Kidney (tissue), 22 donors: ENCODE measurements at places on chromosomes 16 and 17. TPM values are rescaled to one million over a fixed set of nuclear protein-coding genes. Genes with fewer than 3 reads are reported as not detected.
A peak's percentile ranks its signal among the peaks of the same experiment; 100 is the strongest.

DNA sequence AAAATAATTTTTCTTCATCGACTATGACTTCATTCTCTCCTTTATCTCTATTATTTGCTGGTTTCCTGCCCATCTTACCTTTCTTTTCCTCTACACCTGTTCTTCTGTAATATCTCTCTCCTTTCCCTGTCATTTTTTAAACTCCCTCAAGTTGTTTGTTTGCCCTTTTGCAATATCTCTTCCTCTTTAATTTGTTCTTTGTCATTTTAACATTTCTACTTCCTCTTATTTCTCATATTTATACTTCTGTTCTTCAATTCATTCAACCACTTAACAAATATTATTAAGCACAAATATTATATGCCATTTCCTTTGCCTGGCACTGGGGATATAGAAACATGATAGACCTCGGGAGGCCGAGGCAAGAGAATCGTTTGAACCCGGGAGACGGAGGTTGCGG, 22.6 kb downstream of the MAP3K3 start:
- DNase-seq, result no peak

DNA sequence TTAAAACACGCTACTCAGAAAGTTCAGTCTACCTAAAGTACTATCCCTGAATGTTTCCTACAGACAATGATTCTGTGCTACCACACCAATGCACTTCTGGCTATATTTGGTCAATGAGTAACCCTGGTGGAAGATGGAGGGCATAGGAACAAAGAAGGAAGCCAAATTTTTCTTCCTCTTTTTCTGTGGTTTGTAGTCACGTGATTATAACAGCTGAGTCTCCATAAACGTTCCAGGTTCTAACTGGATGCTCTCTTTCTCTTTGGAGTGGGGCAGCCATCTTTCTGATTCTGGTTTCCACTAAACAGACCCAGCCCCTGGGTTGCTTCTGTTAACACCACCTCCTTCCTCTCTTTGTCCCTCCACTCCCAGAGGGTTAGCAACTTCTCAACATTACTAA, 274.9 kb downstream of the CDH11 start:
- no peak for DNase-seq

GRCh38 chr17:81422776-81423697, 27.8 kb downstream of the BAHCC1 start:
- DNase-seq, result no peak

- no peak for DNase-seq
Measured at GRCh38 chr16:86245895-86246294, 264.4 kb upstream of the FOXF1 start.

GRCh38 chr17:19018600-19018950, 14.0 kb upstream of the FAM83G start:
- DNase-seq, result no peak

GRCh38 chr17:74449306-74449705, 17.1 kb upstream of the CD300A start:
- no peak for DNase-seq

DNA sequence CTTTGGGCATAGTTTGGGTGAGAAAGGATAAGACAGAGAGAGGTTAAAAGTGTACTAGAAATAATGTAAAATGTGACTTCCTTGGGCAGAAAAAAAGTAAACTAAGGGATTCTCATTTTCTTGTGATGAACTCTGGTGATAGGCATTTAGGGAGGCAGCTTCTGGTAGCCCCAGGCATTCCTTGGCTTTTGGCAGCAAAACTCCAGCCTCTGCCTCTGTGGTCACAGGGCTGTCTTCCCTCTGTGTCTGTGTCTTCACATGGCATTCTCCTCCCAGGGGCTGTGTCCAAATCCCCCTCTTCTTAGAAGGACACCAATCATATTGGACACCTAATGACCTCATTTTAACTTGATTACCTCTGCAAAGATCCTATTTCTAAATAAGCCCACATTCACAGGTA, 54.7 kb downstream of the HS3ST3B1 start:
- no peak for DNase-seq

DNA sequence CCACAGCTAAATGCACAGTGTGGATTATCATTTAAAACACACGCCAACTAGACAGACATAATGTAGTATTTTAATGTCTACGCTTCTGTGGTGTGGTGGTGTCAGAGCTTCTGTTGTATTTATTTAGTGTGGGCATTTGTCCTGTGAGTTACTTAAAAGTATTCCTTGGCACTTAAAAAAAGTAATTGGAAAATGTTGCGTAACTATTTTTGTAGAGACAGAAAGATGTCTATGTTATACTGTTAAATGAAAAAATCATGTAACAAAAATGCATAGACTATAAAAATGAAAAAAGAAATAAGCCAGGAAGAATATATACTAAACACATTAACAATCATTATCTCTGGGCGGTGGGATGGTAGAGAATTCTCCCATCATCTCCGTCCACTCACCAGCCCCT, 39.2 kb downstream of the CYTH1 start:
- DNase-seq, result no peak

DNA sequence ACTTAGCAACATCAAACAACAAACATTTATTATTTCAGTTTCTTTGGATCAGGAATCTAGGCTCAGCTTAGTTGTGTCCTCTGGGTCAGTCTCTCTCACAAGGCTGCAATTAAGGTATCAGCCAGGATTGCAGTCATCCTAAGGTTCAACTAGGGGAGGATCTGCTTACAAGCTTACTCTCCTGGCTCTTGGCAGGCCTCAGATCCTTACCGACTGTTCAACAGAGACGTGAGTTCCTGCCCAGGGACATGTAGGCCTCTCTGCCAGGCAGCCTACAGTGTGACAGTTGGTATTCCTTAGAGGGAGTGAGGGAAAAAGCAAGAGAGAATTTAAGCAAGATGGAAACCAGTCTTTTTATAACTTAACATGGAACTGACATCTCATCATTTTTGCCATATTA, 294.0 kb downstream of the ZFHX3 start:
- DNase-seq, result no peak

GRCh38 chr16:14140923-14141322, 69.8 kb downstream of the MRTFB start:
- no peak for DNase-seq

GRCh38 chr17:7560172-7561027, 1.3 kb upstream of the SENP3 start:
- peak; percentile 83 for DNase-seq

DNA sequence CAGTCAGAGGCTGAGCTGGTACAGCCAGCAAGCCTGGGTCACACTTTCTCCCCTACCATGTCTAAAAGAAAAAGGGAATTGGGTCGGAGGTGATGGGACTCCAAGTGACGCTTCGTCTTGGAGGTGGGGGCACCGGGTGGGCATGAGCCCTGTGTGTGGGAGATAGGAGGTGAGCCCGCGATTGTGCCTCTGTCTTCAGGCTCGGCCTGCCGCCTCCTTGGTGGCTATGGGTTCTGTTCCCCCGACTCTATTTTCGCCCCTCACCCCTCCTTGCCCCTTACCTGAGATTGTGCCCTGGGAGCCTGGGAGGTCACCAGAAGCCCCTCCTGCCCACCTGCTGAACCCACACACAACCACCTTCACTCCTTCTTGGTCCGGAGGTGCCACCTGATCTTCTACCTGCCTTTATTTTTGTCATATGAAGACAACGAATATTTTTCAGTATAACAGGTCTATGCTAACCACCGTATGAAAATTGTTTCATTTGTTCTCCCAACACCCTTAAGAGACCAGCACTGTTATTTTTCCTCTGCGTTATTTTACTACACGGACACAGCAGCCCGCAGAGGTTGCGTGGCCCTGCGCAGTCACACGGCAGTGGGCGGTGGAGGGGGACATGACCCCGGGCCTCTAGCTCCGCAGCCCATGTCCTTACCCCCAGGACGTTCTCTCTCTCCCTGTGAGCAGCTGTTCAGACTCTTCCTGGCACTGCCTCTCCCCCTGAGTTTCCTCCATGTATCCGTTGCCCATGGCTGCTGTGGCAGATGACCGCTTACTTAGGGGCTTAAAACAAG, 49.9 kb downstream of the ATP2C2 start:
- no peak for DNase-seq

DNA sequence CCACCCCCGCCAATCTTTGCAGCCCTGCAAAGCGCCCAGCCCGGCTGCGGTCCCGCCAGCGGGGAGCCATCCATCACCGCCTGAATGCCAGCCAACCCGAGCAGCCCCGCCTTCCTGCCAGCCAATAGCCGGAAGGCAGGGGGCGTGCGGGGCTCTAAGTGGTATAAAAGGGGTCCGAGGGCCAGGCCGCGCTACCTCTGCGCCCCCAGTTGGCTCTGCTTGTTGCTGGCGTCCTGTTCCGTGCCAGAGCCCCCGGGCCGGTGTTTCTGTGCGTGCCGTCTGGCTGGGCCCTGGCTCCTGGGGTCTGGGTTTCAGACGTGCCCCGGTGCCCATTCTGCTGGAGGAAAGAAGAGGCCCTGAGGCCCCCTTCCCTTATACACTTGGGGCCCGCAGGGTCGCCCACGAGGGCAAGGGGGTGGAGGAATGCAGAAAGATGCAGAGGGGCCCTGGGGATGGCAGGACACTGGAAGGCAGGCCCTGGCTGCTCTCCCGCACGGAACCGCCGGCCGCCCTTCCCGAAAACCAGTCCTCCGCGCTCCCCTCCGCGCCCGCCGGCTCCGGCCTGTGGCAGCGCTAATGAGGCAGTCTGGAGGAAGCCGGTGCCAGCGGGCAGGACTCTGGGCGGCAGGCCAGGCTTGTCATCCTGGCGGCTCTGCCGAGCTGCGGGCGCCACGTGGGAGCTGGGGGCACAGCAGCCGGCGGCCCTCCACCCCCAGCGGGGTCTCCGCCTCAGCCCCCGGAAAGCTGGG, 14.0 kb downstream of the COPZ2 start:
- peak; percentile 95 for DNase-seq

DNA sequence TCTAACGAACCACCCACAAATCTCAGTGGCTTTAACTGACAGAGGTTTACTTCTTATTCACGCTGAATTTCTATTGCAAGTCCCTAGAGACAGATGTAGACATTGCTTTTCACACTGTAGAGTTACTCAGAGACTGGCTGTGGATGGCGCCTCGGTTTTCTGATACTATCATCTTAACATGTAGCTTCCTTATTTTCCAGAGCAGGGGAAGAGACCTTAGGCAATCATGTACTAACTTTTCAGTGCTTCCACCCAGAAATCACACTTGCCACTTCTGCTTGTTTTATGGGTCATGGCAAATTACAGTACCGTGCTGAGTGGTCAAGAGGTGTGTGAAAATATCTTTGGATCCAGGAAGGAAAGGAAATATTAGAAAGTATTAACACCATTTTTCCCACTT, 65.4 kb downstream of the MAF start:
- no peak for DNase-seq

DNA sequence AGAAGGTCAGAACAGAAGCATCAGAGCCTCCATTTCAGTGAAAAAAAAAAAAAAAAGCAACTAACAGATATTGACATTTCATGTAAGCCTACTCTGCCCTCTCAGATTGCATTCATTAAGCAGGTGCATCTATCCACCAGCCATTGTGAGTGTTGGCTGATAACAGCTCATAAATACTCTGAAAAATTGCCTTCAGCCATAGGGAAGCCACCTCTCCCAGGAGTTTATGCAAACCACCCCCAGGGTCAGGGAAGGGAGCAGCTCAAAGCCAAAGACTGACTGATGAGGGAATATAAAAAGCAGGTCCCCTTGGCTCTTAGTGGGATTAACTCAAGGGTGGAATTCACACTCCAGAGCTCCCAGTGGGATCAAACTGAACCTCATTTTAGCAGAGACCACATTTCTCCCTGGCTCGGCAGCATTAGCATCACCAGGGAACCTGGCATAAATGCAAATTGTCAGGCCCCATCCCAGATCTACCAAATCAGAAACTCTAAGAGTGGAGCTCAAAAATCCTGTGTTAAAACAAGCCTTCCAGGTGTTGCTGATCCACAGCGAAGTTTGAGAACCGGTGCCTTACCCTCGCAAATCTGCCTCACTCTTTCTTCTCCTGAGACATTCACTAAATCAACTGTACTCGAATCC, 14.2 kb downstream of the APOH start:
- DNase-seq, result no peak

DNA sequence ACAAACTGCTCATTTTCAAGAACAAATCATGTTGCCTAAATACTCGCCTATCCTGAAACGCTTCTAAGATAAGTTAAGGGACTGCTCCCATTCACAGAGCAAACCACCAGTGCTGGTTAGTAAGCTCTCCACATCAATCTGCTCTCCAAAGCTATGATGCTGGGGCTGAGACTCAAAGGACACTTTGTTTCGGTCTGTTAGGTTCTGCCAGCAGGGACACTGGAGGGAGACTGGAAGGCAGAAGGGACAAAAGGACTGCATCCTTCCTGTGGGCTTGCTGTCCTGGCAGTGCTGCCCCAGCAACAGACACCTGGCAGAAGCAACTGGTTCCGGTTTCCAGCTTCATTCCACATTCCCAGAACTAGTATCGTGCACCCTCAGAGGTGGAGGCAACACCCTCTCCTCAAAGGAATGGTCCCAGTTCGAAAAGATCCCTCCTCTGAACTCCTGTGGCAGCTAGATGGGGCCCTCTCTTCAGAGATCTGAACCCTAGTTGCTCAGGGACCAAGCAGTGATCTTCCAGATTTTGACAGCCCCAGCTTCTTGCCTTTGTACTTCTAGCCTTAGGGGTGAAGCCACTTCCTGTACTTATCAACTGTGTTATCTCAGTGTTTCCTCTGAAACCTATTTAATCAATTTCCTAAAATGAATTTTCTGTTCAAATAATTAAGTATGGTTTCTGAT, 73.4 kb upstream of the GSG1L start:
- no peak for DNase-seq

DNA sequence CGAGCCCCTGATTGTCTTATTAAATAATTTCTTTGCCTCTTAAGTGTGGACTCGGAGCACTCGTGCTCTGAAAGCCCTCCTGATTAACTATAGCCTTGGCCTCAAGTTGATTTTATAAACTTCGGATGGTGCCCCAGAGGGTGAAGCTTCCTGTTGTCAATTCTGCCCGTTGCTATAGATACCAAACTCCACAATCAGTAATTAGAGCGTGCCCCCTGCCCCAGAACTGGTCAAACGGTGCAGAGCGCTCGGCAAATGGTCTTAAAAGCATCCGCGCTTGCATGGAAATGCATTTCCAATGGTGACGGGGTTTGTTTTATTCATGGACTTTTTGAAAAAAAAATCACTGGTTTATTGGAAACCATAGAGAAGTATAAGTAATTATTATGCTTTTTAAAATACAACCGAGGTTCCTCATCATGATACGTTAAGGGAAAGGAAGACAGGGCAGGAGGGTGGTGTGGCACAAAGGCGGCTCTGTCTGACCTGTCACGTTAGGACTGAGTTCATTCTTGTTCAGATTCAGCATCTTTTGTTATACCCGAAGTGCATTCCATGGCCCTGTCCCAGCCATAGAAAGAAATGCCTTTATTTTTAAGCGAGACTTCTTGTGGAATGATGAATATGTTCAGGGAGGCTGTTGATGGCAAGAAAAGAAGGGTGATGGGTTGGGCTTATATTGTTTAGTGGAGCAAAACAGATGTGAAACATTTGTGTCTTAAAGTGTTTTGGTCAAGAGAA, 476.4 kb downstream of the MAF start:
- no peak for DNase-seq

CCL1 gene
- not detected for polyA plus RNA-seq

DNASE1 gene
- polyA plus RNA-seq, result 116 TPM

KRTAP4-1 gene
- polyA plus RNA-seq, result not detected

NAGS gene
- 8.7 TPM for polyA plus RNA-seq

SLC4A1 gene
- 201 TPM for polyA plus RNA-seq

SGSH gene
- polyA plus RNA-seq, result 25.9 TPM

SSTR5 gene
- not detected for polyA plus RNA-seq
